ENCODE measurements at places on chromosomes 12 and 14.

- no peak for DNase-seq
Observed at GRCh38 chr12:67816269-67816668, 167.7 kb downstream of the DYRK2 start.

- no peak for DNase-seq
Observed at GRCh38 chr12:5840944-5841343, 104.1 kb downstream of the ANO2 start.

- no peak for DNase-seq
Observed at GRCh38 chr14:24088095-24088494, 6.0 kb upstream of the PCK2 start.

- no peak for DNase-seq
Observed at GRCh38 chr12:1880876-1881275, 37.6 kb downstream of the CACNA2D4 start.

- DNase-seq: no peak
Observed at GRCh38 chr12:121144416-121144914, 11.8 kb downstream of the P2RX7 start.

GRCh38 chr14:79730953-79731352 lies 480.4 kb downstream of the DIO2 start:
- DNase-seq: no peak

DNA sequence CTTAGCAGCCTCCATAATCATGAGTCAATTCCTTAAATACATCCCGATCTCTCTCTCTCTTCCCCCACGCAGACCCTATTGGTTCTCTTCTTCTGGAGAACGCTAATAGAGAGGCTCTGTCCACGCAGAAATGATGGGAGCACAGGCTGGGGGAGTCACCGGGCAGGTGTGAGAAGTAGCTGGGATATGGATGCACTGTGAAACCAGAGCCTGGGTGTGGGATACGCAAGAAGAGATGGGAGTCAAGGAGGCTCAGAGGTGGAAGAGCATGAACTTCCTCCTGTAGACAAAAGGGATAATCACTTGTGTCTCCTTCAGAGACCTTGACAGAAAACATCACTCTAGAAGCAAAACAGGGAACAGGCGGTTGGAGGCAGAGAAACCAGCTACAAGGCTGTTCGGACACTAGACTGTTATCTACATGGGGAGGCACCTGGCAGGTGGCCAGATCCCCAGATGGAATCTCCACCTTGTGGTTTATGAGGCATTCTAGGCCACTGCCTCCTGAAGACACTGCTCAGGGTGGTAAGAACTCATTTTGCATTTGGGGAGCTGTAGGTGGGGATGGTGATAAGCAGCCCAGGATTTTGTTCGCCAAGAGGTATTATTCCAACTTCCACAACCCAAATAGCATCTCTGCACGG lies 7.2 kb upstream of the SELPLG start:
- DNase-seq: no peak

DNA sequence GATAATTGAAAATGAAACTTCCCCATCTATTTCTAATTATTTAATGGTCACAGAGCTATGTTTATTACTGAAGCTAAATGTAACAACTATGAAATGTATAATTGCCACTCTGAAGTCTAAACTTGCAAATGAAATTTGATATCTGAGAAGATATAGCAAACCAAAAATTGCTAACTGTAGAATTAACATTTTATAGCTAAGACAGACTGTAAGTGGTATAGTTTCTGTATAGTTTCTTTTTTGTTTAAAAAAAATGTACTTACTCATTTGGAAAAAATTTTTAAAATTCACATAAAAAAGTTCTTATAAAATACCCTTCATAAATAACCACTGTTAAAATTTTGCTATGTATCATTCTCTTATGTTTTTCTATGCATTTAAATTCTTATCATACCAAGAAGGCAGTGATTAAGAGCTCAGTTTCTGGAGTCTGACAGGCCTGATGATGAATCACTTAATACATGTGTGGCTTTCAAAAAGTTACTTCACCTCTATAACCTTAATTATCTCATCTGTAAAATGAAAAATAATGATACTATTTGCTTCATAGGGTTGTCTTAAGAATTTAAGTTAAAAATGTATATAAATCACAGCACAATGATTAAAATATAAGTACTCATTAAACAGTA lies 214.7 kb upstream of the GARIN2 start:
- DNase-seq: no peak

DNA sequence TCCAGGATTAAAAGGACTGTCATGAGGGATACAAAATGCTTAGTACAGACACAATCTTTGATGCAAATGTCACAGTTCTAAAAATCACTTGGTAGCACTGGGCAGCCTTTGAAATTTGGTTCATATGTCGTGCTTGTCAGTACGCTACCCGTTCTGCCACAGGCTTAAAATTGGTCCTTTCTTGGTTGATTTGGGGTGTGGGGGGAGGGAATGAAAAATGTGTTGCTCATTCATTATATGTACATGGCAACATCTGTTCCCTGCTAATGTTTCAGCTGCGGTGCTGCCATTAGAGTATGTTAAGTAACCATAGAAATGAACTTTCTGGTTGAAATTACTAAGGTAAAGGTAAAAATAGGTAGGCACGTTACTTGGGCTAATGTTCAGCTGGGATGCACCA lies 155.4 kb upstream of the ARHGAP5 start:
- no peak for DNase-seq

- no peak for DNase-seq
Observed at GRCh38 chr12:43795716-43796280, 10.3 kb downstream of the TWF1 start.

GRCh38 chr14:79044894-79045624 lies 874.9 kb downstream of the NRXN3 start:
- no peak for DNase-seq

DNA sequence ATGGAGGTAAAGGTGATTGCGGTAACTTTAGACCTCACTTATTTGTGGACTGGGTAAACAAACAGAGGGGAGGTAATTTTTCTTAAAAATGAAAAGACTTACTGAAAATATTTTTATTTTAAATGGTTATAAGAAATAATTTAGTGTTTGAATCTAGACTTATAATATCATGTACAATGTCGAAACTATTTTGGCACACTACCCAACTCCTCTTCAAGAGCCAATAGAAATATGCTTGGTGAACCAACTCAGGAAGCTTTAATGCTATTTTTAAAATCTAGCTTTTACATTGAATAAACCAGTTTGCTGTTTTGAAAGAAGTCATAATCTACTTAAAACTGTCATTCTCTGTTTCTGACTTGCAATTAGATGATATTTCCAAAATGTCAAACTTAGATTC lies 175.8 kb upstream of the NPAS3 start:
- DNase-seq: no peak

- no peak for DNase-seq
Observed at GRCh38 chr14:27327095-27327494, 729.3 kb upstream of the NOVA1 start.

GRCh38 chr12:92470608-92471021 lies 232.2 kb upstream of the PLEKHG7 start:
- DNase-seq: no peak

DNA sequence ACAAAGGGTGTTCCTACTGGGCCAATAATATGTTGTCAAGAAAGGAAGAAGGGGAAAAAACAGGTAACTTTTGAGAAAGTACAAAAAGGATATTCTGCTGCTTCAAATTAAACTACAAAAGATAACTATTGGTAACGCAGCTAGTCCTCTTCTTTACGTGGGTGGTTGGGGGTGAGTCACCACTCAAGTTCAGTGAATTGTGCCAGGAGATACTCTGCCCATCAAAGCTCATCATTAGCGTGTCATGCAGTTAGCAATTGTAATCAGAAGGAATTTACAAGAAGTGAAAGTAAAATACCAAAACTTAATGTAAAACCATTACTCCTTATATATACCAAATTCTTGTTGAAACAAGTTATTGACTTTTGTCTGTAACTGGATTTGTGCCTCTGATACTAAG lies 342.0 kb downstream of the NPAS3 start:
- DNase-seq: no peak

GRCh38 chr14:39264558-39264957 lies 30.8 kb downstream of the MIA2 start:
- no peak for DNase-seq

GRCh38 chr14:57486767-57487379 lies 6.8 kb downstream of the CCDC198 start:
- no peak for DNase-seq
